ENCODE measurements at places on chromosomes 11 and 22.

- peak; percentile 38 for DNase-seq
These were observed 12.7 kb downstream of the C11orf91 start for GRCh38 chr11:33687733-33688479.

GRCh38 chr11:74004759-74005615, 3.9 kb downstream of the UCP3 start:
- peak; percentile 85 for DNase-seq

- no peak for DNase-seq
These were observed 32.1 kb upstream of the PRODH start for GRCh38 chr22:18968011-18968749.

GRCh38 chr22:17349172-17349571, 20.1 kb upstream of the CECR2 start:
- no peak for DNase-seq

- DNase-seq = no peak
These were observed 80.7 kb upstream of the MPPED2 start for GRCh38 chr11:30666817-30667216.

GRCh38 chr11:43693069-43693468, 12.5 kb downstream of the HSD17B12 start:
- DNase-seq = no peak

- DNase-seq = no peak
These were observed 203.7 kb downstream of the TENM4 start for GRCh38 chr11:79237091-79237490.

- DNase-seq = no peak
These were observed 4.3 kb upstream of the PHLDA2 start for GRCh38 chr11:2933375-2934020.

GRCh38 chr11:27621405-27622161, 78.7 kb downstream of the BDNF start:
- DNase-seq = no peak

DNA sequence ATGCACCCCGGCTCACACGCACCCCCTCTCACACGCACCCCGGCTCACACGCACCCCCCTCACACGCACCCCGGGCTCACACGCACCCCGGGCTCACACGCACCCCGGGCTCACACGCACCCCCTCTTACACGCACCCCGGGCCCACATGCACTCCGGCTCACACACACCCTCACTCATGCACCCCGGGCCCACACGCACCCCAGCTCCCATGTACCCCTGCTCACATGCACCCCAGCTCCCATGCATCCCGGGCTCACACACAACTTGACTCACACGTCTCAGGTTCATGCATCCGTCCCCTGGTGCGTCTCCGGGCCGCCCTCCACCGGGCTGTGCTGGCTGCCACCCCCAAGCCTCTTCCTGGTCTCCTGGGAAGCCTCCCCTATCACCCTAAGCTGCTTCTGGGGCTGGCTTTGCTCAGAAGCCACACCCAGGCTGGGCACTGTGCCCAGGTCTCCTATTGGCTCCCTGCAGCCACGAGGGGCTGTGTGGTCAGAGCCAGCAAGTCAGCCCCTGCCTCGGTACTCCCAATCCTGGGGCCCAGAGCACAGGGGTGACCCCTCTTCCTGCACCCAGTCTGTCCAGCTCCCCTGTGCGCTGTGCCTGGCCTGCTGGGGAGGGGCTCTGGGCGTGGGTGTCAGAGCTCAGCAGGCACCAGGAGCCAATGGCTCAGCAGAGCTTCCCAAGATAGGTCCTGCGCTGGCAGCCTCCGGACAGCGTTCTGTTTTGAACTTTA, 16.9 kb downstream of the TSPAN4 start:
- no peak for DNase-seq

DNA sequence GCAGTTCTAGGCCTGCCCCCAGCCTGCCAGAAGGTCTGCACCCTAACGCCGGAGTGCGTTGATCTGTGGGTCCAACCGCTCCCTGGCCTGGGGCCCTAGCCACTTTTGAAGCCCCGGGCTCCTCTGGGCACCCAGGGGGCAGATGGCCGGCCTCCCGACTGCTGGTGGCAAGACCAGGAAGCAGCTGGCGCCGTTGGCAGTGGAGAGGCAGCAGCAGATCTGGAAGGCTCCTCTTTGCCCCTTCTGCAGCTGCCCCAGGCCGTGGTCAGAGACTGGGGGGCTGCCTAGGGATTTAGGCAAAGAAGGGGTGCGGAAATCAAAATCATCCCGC, 445 bp upstream of the VWCE start:
- DNase-seq = no peak

DNA sequence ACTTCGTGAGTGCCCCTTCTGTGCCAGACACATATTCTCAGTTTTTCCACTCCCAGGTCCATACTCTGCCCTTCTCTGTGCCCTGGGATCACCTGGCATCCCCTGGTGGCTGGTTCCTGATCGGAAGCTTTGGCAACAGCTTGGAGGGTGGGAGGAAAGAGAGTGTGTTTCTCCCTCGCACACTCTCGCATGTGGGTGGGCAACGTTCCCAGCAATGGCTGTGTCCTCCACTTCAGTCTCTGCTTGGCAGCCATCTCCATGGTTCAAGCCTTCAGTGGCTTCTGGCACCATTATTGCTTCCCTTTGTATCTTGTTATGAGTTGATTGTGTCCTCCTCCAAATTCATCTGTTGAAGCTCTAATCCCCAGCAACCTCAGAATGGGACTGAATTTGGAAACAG, 342.7 kb upstream of the SYN3 start:
- no peak for DNase-seq

- peak; percentile 81 for DNase-seq
These were observed 12.7 kb upstream of the CD44 start for GRCh38 chr11:35126000-35126878.

GRCh38 chr11:74699615-74700396, 31.4 kb downstream of the CHRDL2 start:
- DNase-seq = no peak

DNA sequence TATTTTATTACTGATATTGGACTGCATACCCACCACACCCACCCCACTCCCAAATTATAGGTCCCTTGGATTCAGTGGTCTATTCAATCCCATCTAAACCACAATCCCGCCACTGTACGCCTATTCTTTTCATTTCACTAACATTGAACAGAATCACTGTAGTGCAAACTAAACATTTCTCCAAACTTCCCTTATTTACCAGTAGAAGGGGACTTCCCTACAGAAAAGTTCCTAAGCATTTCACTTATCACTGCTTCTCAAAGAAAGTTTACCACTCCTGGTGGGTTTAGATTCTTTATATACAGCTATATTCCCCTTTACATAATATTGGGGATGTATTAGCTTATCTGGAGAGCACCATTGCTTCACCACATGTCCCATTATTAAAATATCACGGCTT, 29.3 kb downstream of the OR8B12 start:
- DNase-seq = no peak

DNA sequence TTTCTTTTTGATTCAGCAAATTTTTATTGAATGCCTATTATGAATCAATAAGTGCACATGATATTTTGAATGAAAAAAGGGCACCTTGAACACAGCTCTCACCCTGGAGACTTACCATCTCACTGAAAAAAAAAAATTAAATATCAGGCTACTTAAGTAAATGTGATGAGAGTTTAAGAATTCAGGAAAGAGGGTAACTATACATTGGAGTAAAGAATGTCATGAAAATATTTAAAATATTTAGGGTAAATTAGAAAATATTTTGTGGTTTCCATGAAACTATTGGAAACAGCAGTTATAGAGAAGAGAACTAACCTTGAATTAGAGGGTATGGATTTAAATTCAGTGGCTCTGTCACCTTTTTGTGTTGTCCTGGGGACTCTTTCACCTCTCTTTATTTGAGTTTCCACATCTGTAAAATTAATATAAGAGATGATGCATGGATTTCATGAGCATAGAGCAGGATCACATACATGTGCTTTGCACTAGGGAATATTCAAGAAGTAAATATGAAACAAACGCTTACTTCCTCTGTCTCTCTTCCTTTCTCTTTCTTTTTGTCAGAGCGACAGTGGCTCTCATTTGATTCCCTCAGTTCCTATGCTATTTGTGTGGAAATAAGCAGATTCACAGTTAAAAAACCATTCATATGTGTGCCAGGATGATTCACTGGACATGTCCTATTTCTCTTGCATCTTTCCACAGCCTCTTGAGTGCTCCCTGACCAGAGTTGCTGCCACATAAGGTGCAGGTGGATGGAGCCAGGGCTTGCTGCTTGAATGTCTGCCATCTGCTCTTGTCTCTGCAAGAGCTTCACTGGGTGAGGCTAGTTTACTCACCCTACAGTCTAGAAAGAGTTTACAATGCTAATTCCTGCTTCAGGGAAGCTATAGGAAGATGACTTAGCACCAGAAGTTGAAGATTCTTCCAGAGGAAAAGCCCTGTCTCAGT, 533.1 kb downstream of the ETS1 start:
- no peak for DNase-seq

DNA sequence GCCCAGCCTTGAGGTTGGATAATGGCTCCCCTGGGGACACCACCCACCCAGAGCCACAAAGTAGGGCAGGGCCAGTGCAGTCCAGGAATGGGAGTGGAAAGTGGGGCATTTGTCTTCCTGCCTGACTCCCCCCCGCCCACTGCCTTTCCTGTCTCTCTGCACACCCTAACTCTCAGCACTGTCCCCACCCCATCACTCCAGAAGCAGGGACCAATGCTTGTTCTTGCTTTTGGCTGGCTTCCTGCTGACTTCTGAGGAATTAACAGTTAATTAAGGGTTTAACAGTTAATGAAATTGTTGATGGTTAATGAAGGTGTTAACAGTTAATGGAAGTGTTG, 4.7 kb downstream of the PITPNM1 start:
- DNase-seq = no peak

All from activated CD8-positive, alpha-beta memory T cell treated with anti-CD3 and anti-CD28 coated beads for 24 hours (primary cell).